Stimulated activated CD4-positive, alpha-beta T cell treated with anti-CD3 and anti-CD28 coated beads, Interleukin-2, amount 100 ng/mL, for 24 hours (primary cell): ENCODE measurements at places on chromosomes 12 and 14.

DNA sequence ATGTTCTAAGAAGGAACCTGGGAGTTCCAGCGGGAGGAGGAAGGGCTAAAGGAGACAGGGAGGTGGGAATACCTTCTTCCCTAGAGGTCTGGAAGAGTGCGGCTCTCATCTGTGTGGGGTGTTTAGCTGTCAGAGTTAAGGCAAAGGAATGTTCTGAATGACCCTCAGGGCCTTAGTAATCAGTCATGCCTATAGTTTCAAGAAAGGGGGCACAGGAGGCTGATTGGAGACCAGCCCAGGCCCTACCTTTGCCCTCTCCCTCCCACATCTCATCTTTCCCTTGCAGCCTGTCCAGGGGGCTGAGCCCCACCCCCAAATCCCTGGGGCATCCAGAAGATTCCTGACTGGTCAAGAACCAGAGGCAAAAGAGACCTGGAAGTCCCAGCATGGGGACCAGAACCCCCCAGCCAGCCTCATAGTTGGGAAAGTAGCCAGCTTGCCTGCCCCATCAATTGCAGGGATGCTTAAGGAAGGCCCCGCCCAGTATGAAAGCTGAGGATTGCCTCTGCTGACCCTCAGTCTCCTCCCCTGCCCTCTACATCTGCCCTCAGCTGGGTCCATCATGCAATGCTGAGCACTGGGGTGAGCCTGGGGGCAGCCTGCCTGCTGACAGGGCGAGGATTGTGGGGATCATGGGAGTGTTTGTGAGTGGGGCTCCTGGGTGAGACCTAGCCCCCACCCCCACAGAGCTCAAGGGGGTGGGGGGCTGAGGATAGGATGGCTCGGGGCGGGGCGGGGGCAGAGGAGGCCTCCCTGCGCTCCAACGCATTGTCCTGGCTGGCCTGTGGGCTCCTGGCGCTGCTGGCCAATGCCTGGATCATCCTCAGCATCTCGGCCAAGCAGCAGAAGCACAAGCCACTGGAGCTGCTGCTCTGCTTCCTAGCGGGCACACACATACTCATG is 1.8 kb downstream of the GPR162 start:
- no peak for DNase-seq

DNA sequence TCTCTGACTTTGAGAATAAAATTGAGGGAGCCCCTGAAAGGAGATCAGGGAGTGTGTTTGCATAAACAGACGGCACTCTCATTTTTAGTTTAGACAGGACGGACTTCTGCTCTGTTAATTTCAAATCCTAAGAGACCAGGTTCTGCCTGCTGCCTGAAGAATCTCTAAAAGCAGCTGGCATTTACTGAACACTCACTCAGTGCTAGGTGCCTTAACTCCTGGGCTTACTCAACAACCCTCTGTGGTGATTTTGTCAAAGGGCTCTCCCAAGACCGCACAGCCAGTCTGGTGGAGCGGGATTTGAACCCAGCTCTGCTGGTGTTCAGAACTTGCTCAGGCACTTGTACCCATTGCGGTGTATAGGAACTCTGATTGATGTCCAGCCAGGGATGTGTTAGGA is 2.2 kb downstream of the ORAI1 start:
- DNase-seq = no peak

DNA sequence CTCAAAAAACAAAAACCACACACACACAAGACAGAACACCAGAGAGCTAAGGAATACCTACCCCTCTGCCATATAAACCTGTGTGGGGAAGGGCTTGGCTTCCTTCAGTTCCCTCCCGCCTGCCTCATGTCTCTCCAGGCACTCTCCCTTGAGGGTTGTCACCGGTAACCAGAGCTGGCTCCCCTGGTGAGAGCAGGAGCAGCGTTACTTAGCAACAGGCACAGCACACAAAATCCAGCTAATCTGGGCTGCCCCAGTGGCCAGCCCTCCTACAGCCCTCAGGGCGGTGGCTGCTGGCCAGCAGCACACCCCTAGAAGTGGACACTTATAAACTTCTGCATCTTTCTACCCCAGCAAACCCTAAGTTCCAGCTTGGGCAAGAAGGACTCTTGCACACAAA is 21.6 kb upstream of the NR4A1 start:
- no peak for DNase-seq

GRCh38 chr12:93877446-93877845 is 200.3 kb downstream of the CRADD start:
- DNase-seq = no peak

DNA sequence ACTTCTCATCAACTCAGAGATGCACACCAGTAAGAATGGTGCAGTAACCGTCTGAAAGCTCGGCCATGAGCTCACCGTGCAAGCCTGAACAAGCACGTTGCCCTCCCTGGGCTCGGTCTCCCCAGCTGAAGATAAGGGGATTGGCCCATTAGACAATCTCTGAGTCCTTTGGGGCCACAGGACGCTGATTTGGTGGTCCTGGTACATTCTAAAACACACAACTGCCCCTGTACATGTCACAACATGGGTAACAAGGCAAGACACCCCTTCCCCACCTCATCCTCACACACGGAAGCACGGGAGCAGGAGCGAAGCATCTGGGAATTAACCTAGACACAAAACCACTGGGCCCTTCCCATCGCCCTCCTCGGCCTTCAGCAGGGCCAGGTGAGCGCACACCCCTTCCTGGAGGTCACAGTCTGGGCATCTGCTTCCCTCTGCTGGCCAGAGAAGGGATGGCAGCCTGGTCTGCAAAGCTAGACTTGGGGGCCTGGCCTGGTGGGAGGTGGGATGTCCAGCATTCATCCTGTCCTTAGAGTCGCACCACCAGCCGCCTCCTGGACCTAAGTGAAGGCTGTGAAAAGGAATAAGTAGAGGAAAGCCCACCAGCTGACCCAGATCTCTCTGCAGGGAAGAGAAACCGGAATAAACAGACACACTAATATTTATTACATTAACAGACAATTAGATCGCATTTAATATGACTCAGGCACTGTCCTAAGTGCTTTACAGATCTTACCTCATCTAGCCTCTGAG is 18.9 kb upstream of the SMUG1 start:
- peak; percentile 86 for DNase-seq

DNA sequence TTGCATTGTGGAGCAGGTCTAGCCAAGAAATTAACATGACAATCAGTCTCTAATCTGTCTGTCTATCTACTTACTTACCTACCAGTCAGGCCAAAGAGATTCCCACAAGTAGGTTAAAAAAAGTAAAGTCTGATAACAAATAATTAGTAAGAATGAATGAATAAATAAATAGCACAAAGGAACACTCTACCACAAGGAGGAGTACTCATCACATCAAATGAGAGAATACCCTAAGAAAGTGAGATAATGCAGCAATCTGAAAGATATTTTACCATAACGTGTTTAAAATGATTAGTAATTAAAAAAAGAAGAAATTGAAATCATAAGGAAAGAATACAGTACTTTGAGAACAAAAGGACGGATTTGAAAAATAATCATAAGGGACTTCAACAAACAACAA is 187.2 kb downstream of the SYNE2 start:
- no peak for DNase-seq

- DNase-seq = no peak
These were observed 100.5 kb downstream of the ZNF664 start for GRCh38 chr12:124073356-124074035.

GRCh38 chr14:38874721-38875120 is 228.3 kb downstream of the SEC23A start:
- DNase-seq = no peak

DNA sequence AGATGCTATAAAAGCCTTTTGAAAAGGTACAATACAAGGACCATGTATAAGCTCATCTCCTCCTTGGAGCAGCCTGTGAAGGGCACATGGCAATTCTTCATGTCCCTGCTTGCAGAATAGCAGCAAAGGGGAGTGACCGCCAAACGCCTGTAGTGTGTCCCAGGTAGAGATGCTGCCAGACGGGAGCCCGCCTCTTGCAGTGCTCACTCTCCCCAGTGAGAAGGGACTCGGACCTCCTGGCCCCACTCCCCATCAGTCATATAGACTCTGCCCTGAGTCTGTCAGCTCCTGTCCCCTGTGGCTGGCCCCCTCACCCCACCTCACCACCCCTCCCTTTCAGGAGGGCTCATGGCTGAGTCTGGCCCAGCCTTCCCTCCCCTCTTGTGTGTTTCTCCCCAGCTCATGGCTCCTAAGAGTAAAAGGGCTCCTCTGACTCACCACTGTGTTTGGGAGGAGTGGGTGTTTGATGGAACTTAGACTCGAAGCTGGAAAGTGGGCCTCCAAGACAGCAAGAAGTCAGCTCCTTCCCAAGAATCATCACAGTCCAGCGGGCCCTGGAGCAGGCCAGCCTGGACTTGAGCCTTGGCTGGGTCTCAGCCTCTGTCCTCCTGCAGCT is 40.9 kb downstream of the DEGS2 start:
- DNase-seq = no peak

- no peak for DNase-seq
These were observed 99.4 kb downstream of the LGMN start for GRCh38 chr14:92649066-92649465.

GRCh38 chr14:90487031-90487430 is 90.2 kb downstream of the CALM1 start:
- no peak for DNase-seq

DNA sequence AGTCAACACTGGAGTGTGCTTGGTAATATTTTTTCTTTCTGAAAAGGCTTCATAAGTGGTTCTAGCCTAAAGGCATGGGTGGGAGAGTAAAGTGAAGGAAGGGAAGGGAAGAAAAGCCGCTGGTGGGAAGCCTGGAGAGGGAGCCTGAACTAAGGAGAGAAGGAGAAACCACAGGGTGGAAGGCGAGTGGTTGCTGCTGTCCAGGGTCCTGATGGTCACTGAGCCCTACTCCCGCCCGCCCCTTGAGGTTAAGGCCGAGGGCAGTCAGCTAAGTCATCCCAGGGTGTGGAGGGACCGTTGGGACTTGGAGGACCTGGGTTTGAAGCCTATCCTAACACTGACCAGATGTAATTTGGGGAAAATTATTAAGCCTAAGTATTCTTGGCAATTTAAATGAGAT is 189.1 kb downstream of the PIWIL1 start:
- no peak for DNase-seq

GRCh38 chr12:51429700-51430099 is 5.1 kb downstream of the SLC4A8 start:
- no peak for DNase-seq

DNA sequence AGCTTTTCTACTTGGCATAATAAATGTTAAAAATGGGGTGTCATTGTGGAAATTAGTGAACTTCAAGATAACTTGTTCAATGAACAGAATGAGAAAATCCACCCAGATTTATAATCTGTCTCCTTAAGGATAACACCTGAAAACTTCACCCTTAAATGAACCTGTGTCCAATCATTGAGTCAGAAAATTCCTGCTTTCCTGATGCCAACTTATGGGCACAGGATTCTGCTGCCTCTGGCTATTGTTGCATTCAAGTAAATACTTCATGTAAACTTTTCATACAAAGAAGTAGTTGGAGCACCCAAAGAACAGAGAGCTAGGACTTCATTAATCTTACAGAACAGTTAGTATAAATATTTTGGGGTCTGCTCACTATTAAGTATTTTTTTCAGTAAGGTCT is 98.9 kb upstream of the PLEKHA5 start:
- DNase-seq = no peak

- DNase-seq = no peak
These were observed 41.6 kb upstream of the LRIG3 start for GRCh38 chr12:58961906-58962305.

DNA sequence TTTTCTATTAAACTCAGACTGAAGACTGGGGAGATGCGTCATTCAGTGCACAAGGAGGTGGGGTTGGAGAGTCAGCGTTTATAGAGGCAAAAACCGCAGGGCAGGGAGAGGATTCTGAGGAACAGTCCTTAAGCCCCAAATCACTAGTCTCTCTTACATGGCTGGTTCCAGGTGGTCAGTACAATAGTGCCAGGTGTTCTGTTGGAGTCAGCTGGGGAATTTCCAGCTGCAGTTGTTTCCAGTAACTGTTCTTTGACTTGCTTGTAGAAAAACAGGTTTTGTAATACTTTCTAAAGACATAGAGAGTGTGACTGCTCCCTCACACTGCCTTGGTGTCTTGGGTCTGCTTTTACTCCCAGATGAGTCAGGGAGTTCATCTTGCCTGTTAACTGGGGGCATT is 192.2 kb downstream of the TMTC3 start:
- no peak for DNase-seq

- DNase-seq = no peak
These were observed 65.9 kb upstream of the C14orf180 start for GRCh38 chr14:104513641-104514046.
